Naive thymus-derived CD4-positive, alpha-beta T cell (primary cell): ENCODE measurements at places on chromosomes 3 and 15. TPM values are rescaled to one million over a fixed set of nuclear protein-coding genes. Genes with fewer than 3 reads are reported as not detected.

DNA sequence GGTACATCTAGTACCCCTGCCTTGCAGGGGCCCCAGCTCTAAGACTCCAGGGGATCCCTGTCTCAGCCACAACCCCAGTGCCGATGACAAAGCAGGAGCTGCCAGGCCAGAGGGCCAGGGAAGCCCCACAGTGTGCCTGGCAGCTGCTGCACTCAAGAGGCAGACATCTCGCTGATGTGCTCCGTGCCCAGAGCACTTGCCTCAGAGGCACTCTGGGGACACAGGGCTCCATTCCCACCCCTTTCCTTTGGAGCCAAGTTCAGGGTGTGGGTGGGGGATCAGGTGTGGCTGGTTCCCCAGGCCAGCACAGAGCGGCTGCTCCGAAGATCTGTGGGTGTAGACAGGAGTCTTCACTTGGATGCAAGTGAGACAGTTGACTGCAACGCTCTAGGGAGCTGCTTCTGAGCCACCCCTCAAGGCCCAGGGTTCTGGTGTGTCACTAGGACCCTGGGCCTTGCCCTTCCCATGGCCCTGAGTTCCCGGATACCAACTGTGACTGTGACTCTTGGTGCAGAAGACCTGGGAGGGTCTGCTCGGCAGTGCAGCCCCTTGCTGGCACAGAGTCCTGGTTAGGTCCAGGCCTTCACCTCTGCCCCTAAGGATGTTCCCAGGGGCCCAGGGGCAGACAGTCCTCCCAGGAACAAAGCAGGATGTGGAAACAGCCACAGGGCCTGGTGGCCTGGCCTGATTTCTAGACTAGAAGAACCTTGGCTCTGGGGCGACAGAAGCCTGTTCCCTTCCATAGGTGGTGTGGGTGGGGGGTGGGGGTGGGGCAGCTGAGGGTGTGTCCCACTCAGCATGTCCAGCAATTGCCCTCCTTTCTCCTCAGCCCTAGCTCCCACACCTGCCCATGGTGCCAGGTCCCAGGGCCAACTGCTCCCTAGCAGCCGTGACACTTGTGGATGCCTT is 2.5 kb downstream of the NT5DC2 start:
- H3K4me1 ChIP-seq = no peaks in the 10 kb centered on the region
- no peaks in the 10 kb centered on the region for H3K36me3 ChIP-seq
- H3K27ac ChIP-seq = no peak overlapping the region
- H3K27me3 ChIP-seq = no peaks in the 10 kb centered on the region
- DNase-seq = no peak
- no peak overlapping the region for H3K4me3 ChIP-seq

Gene MIX23
- 47.7 and 50.4 TPM in 2 replicates for total RNA-seq

- no peak overlapping the region for H3K4me3 ChIP-seq
- no peaks in the 10 kb centered on the region for H3K27me3 ChIP-seq
- H3K4me1 ChIP-seq = no peaks in the 10 kb centered on the region
- H3K36me3 ChIP-seq = no peaks in the 10 kb centered on the region
These were observed 8.1 kb upstream of the POC1A start for GRCh38 chr3:52162250-52162872.

GRCh38 chr3:132311316-132311715 is 5.9 kb upstream of the ACP3 start:
- H3K4me1 ChIP-seq = no peaks in the 10 kb centered on the region
- no peaks in the 10 kb centered on the region for H3K27me3 ChIP-seq
- H3K27ac ChIP-seq = no peak overlapping the region
- DNase-seq = no peak
- no peaks in the 10 kb centered on the region for H3K36me3 ChIP-seq
- H3K4me3 ChIP-seq = no peak overlapping the region

DNA sequence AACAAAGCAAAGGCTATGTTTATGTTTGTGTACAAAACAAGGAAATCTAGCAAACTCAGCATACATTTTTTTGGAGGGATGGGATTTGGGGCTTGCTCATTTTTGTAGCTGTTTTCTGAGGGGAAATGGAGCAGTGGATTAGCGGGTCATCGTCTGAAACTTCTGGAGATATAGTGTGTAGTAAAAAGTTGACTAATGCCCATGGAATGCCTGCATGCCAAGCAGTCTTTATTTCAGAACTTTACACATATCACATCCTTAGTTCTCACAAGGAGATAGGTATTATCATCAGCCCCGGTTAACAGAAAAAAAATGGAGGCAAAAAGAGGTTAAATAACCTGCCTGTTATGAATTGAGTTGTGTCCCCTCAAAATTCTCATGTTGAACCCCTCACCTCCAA is 47.1 kb downstream of the ATP13A4 start:
- H3K36me3 ChIP-seq = no peaks in the 10 kb centered on the region
- no peak for DNase-seq
- no peak overlapping the region for H3K4me3 ChIP-seq
- H3K27me3 ChIP-seq = no peaks in the 10 kb centered on the region
- H3K4me1 ChIP-seq = no peaks in the 10 kb centered on the region

GRCh38 chr15:73906346-73907034 is 19.8 kb upstream of the LOXL1 start:
- no peak overlapping the region for H3K4me3 ChIP-seq
- no peak for DNase-seq
- no peak overlapping the region for H3K27ac ChIP-seq
- H3K27me3 ChIP-seq = no peaks in the 10 kb centered on the region
- no peaks in the 10 kb centered on the region for H3K36me3 ChIP-seq

Gene IQCH
- 1.2 and 1.5 TPM in 2 replicates for total RNA-seq

- H3K36me3 ChIP-seq = no peaks in the 10 kb centered on the region
- peak; percentile 78 for DNase-seq
- H3K4me3 ChIP-seq = no peak overlapping the region
- no peak overlapping the region for H3K27ac ChIP-seq
- H3K27me3 ChIP-seq = no peaks in the 10 kb centered on the region
These were observed 37.8 kb upstream of the USP3 start for GRCh38 chr15:63466378-63467192.

DNA sequence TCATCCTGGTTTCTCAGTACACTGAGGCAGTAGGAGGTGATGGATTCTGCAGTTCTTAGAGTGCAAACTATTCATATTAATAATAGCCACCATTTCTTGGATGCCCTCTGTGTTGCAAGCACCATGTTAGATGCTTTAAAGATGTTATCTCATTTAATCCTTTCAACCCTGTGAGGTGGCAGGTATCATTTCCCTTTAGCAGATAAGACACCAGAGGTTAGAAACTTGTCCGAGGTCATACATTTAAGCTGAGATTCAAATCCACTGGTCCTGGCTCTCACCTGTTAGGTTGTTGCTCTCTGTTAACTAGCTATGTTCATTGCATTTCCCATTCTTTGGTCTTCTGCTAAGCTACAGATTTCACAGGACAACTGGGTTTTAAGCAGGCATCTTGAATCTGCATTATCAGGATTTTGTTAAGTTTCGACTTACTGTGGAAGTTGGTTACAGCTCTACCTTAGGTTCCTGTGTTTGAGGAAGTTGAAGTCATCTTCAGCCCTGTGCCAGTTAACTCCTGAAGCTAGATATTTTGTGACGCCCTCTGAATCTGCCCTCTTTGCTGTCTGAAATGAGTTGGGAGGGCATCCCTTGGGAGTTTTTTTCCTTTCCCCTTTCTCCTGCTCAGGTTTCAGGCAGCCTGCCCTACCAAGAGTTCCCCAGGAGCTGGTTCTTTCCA is 6.4 kb downstream of the PDE8A start:
- peaks cover 9% of the 10 kb centered on the region for H3K4me1 ChIP-seq
- H3K27me3 ChIP-seq = no peaks in the 10 kb centered on the region
- H3K36me3 ChIP-seq = no peaks in the 10 kb centered on the region
- DNase-seq = peak; percentile 31
- H3K27ac ChIP-seq = peak overlapping the region; percentile 62

DNA sequence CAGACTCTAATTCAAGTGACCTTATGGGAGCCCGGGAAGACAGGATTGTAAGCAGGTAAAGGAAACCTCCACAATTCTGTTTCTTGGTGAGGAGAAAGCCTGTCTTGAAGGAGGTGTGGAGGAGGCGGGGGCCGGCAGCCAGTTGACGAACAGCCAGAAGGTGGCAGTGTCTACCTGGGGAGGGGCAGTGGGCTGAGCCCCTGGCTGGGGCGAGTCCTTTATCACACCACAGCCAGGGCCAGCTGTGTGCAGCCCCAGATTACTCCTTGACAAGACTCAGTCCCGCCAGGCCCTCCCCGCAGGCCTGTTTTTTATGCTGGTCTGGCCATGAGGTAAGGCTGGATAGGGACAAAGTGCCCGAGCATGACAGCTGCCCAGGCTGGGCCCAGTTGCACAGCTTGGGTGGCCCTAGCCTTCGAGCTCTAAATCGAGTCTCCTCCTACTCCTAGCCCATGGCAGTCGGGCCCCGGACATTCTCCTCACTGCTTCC is 40.9 kb upstream of the IDH2 start:
- peak; percentile 54 for DNase-seq
- H3K4me1 ChIP-seq = peaks cover 4% of the 10 kb centered on the region
- H3K4me3 ChIP-seq = peak overlapping the region; percentile 9

DNA sequence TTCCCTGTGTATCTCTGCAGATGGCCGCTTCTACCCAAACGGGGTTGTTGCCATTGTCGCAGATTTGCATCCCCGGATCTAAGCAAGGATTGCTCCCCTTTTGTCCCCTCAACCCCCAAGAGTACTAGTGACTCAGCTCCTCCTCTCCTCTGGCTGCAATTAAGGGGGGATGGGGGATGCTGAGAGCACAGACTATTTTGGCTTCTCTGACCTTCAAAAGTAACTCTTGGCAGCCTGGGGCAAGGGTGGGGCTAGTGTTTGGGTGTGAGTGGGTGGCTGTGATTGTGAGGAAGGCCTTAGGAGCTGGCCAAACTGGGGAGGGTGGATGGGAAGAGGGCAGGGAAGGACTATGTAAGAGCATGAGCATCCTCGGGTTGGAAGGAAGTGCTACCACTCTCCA is 1.2 kb upstream of the MAP1A start:
- no peak overlapping the region for H3K27ac ChIP-seq
- peaks cover 8% of the 10 kb centered on the region for H3K4me1 ChIP-seq
- DNase-seq = no peak
- H3K27me3 ChIP-seq = peaks cover 3% of the 10 kb centered on the region
- H3K36me3 ChIP-seq = no peaks in the 10 kb centered on the region
